MM.1S (cell line): ENCODE measurements at places on chromosomes 4 and X.

DNA sequence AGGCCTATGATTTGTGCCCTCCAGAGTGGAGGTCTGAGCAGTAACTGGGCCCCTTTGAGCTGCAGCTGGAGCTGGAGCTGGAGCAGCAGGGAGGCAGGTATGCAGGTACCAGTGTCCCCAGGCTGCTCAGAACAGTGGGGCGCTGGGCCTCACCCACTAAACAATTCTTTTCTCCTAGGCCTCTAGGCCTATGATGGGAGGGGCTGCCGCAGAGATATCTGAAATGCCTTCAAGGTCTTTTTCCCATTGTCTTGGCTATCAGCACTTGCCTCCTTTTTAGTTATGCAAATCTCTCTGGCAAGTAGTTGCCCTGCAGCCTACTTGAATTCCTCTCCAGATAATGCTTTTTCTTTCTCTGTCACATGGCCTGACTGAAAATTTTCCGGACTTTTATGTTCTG, 79.7 kb upstream of the OTUD4 start:
- DNase-seq, result no peak

DNA sequence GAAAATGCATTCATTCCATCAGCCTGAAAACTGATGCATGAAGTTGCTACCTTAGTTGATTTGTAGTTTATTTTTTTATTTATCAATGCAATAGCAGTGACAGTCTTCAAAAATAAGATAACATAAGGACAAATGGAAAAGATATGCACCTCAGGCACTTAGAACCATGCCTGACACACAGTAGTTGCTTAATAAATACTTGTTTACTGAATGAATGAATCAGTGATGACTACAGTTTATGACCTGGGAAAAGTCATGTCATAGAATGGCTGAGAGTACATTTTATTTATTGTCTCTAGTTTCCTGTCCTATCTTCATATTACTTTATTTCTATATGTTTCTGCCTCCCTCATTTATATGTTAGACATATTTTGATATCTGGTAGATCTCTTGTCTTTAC, 171.8 kb downstream of the TLL1 start:
- no peak for DNase-seq

DNA sequence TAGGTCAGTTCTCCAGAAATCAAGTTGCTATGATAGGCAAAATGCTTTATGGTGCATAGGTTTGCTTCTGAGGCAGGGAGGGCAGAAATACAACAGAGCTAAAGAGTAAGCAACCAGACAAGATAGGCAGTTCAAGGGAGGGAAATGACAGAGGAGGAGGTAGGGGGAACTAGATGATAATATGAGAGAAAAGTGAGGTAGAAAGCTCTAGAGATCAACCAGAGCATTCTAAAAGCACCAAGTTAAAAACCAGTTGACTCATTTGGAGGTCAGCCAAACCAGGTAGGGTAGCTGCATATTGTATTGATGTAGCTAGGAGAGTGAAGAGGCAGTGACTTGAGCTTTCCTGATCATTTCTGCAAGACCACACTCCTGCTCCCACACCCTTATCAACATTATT, 49.0 kb upstream of the SLC16A2 start:
- DNase-seq, result no peak

- no peak for DNase-seq
Measured at GRCh38 chr4:155450676-155451075, 73.9 kb upstream of the MAP9 start.

GRCh38 chr4:78684325-78685079, 91.6 kb upstream of the BMP2K start:
- no peak for DNase-seq

- peak; percentile 67 for DNase-seq
Measured at GRCh38 chrX:8971116-8971515, 62.8 kb downstream of the FAM9B start.

- DNase-seq, result no peak
Measured at GRCh38 chrX:12225107-12225506, 86.8 kb downstream of the FRMPD4 start.

DNA sequence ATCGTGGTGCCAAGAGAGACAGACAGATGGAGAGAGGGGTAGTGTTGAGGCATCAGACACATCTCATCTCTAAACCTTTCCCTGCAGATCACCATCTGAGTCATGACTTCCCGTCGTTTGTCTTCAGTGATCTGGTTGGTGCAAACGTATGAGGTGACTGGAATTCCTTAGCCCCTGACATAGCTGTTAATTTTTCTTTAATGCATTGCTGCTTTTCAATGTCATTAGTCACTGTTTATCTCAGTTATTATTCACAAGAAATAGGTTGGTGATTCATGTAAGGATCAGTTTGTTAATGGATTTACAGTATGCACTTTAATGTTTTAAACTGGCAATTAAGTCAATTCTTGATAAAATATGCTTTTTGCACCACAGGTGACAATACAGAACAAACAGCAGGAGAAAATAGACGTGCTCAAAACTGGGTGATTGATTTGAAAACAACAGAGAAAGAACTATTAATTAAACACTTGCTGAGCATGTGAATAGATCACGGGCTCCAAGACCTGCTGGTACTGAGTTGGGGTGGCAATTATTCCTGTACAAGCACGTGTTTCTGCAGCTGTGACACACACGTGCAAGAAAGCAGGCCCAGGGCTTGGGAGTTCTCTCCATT, 1.3 kb upstream of the TMEM154 start:
- DNase-seq, result no peak

GRCh38 chrX:70485466-70485865, 40.8 kb downstream of the DLG3 start:
- DNase-seq, result no peak

DNA sequence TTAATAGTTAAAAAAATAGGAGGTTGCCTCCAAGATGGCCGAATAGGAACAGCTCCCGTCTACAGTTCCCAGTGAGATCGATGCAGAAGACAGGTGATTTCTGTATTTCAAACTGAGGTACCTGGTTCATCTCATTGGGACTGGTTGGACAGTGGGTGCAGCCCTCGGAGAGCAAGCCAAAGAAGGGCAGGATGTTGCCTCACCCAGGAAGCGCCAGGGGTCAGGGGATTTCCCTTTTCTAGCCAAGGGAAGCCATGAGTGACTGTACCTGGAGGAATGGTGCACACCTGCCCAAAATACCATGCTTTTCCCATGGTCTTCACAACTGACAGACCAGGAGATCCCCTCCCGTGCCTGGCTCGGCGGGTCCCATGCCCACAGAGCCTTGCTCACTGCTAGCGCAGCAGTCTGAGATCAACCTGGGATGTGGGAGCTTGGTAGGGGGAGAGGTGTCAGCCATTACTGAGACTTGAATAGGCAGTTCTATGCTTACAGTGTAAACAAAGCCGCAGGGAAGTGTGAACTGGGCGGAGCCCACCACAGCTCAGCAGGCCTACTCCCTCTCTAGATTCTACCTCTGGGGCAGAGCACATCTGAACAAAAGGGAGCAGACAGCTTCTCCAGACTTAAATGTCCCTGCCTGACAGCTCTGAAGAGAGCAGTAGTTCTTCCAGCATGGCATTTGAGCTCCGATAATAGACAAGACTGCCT, 47.5 kb downstream of the PPA2 start:
- no peak for DNase-seq

GRCh38 chr4:181597766-181598165, 645.4 kb upstream of the TENM3 start:
- DNase-seq, result no peak

GRCh38 chr4:83599183-83599582, 63.3 kb downstream of the GPAT3 start:
- DNase-seq, result no peak

DNA sequence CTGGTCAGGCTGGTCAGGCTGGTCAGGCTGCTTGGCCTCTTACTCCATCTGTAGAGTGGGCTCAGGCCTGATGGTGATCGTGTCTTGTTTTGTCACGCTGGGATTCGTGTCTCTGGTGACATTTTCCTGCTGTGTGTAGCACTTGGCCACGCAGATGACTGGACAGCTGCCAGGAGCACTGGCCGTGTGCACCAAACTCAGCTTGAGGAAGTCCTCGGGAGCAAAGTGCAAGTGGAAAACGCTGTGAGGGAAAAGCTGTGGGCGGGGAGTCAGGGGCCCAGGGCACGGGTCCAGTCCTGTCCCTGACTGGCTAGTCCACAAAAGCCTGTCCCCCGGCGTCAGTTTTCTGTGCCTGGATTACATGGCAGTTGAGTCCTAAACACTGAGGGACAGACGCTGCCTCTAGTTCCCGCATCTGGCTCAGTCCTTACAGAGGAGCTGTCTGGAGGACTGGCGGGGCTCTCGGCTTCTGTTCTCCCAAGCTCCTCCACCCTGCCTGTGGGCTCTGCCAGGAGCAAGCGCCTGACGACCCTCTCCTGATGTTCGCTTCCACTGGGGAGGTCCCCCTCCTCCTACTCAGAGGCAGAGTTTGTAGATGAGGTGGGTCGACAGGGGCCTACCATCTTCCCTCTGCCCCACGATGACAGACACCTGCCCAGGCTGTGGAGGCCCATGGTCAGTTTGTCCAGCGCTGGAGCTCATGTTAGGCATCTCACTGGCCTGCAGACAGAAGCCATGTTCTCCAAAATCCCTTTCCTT, 35.9 kb upstream of the GRPEL1 start:
- DNase-seq, result no peak

DNA sequence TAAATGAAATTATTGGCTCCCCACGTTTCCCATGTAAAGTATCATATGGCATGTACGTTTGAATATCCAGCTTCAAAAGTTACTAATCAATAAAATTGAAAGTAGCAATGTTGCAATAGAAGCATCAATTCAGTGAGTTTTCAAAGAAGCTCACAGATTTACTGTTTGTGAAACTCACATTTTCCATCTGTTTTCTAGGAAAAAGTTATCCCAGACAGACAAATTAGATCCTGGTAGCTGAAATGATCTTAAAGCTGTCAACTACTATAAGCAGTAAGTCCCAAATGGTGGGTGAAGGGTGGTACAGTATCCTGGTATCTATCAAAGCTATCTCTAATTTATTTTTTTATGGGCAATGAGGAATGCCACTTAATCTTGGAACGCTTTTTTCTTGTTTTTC, 60.7 kb upstream of the MXRA5 start:
- DNase-seq, result no peak

GRCh38 chrX:103779141-103779789, 2.6 kb downstream of the PLP1 start:
- no peak for DNase-seq

GRCh38 chr4:100841911-100842310, 324.1 kb upstream of the EMCN start:
- DNase-seq, result no peak

DNA sequence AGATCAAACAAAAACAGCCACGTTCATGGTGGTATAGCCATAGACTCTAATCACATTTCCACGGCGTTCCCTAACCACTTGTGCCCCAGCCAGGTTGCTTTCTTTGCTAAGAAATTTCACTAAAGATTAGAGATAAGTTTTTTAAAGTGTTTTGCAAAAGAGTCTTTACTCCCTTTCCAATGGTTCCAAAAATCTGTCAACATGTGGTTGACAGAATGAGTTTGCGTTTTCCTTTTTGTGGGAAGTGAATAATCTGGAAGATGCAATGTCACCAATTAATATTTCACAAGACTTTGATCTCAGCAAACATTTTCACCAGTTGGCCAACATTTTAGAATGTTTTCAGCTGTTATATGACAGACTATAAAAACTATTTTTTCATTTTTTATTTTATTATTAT, 35.3 kb downstream of the CXCL1 start:
- DNase-seq, result no peak

DNA sequence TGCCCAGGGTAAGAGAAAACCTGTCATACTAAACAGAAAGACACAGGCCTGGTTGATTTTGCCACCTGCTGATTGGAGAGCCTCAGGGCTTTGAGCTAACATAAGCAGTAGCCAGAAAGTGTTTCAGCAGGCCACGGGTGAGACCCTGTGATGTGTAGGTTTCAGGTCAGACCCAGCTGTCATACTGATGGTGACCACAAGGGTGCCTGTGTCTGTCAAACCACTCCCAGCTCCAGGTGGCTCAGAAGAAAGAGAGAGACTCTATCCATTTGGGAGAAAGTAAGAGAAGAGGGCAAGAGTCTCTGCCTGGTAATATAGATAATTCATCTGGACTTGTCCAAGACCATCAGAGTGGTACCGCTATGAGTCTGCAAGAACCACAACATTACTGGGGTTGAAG, 72.8 kb upstream of the NLRP2B start:
- no peak for DNase-seq

GRCh38 chrX:49069038-49069437, 4.8 kb downstream of the PRAF2 start:
- no peak for DNase-seq

GRCh38 chrX:9797384-9798360, 11.4 kb downstream of the SHROOM2 start:
- DNase-seq, result no peak

GRCh38 chr4:171266671-171267070, 546.5 kb upstream of the GALNTL6 start:
- DNase-seq, result no peak

DNA sequence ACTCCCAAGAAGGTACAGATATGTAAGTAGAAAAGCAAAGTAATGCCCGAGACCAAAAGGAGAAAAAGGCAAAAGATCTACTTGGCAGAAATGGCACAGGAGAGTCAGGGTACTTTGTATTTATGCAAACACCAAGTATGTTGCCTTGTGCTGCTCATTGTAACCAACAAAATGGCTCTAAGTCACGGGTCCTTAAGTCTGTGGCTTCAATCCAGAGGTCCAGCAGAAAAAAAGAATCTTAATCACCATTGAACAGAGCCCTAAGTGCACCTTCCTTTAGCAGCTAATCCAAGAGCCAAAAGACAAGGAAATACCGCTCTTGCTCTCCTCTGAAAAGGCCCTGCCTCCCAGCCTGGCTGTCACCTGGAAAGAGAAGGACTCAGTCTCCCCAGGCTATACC, 324.9 kb upstream of the PPARGC1A start:
- no peak for DNase-seq

DNA sequence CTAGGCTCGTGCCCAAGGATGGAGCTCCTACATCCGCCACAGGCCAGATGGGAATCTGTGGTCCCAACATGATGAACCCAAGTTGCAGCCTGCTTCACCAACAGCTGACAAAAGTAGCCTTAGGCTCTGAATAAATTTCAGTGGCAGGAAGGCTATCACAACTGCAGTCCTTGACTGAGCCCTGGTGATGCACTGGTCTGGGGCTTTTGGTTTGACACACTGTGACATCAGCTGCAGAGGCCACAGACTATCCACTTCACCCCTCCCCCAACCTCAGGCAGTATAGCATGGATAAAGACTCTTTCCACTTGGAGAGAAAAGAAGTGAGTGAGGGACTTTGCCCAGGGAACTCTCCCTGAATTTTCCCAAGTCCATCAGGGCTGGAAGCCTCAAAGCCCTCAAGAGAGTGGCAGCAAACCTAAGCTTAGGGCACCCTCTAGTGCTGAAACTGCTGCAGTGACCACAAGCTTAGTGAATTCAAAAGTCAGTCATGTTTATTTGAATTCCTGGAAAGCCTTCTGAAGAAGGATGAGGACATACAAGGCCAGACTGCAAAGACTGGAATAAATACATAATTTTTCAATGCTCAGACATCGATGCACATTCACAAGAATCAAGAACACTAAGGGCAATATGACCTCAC, 135.0 kb upstream of the TENT5D start:
- peak; percentile 43 for DNase-seq

DNA sequence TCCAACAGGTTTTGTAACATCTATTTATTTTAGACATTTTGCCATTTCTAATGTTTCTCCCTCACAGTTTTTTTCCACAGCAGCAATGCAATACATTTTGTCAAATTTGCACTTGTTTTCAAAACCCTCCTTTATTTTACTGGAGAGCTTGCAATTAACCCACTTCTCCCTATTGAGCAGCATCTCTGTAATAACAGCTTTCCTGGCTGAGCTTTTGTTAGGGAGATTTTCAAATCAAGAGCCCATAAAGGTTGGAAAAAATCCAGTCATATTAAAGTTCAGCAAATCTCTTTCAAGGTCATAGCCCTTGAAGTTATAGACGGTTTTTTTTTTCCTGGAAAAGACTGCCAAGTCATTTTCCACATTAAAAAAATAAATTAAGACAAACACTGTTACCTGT, 450.6 kb upstream of the TENM3 start:
- DNase-seq, result no peak

GRCh38 chrX:136171420-136171819, 24.1 kb downstream of the FHL1 start:
- no peak for DNase-seq
